ENCODE measurements at places on chromosomes 4 and X.

GRCh38 chr4:105148776-105149175 is 2.1 kb downstream of the TET2 start:
- no peak for DNase-seq

DNA sequence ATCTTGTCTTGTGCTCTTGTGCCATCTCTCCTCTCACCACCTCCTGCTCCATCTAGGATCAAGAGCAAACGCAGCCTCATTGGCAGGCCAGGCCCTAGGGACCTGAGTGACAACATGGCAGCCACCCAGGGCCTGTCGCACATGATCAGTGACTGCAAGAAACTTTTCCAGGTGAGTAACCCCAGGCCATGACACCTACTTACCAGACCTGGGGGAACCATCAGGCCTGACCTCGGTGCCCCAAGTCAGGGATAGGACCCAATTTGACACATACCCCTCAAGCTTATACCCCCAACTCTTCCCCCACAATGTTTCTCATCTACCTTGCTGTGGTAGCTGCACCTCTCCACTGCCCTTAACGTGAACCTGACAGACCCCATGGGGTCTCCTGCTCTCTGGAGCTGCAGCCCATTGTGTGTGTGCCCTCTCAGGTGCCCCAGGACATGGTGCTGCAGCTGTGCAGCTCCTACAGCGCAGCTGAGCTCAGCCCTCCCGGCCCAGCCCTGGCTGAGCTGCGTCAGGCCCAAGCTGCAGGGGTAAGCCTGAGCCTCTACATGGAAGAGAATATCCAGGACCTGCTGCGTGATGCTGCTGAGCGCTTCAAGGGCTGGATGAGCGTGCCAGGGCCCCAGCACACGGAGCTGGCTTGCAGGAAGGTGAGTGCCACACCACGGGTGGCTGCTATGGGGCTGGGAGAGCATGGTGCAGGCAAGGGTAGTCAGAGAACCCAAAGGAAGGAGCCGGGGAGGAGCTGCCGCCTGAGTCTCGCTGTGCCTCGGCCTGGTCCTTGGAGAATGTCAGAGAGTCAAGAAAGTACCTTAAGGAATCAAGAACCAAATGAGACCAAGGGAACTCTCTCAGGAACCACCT is 74.8 kb downstream of the STARD8 start:
- DNase-seq, result no peak

- no peak for DNase-seq
These were observed 54.0 kb upstream of the PGRMC2 start for GRCh38 chr4:128341634-128342033.

- no peak for DNase-seq
These were observed 249.7 kb upstream of the TET2 start for GRCh38 chr4:104896660-104897645.

DNA sequence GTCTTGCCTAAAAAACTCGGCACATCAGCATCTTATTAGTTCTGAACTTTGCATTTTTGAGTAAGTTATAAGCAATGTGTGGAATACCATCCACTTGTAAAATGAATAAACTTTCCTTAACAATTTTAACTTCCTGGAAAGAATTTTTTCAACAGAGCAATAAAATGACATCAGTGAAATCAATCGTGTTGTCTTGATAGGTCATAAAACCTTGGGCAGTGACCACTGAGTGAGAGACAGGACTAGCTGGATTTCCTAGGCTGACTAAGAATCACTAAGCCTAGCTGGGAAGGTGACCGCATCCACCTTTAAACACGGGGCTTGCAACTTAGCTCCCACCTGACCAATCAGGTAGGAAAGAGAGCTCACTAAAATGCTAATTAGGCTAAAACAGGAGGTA is 403.0 kb upstream of the CNKSR2 start:
- no peak for DNase-seq

DNA sequence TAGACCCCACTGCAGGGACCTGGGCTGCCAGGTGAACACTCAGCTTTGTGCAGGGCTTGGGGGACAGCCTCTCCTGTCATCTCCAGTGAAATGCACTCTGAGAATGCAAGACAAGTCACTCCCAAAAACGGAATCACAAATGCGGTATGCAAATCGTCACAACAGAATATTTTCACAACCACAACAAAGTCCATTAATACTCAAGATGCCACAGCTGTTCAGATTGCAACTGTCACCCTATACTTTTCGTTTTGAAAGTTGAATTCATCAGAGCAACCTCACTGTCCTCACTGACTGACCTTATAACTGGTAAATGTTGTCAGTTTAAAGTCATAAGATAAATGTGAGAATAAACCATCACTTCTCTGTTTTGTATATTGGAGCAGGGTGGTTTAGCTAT is 16.6 kb downstream of the JAKMIP1 start:
- no peak for DNase-seq

DNA sequence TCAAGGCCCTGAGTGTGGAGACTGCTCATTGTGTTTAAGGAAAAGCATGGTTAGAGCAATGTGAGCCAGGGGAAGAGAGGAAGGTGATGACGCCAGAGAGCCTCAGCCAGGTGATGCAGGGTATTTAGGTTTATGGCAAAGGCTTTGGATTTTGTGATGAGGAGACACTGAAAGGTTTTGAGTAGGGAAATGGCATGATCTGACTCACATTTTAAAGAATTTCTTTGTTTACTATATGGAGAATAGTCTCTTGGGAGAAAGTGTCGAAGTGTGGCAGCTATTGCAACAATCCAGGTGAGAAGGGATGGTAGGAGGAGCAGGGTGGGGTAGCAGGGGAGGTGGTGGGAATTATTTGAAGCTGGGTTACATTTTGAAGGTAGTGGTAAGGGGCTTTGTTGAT is 293.4 kb upstream of the IGFBP7 start:
- DNase-seq, result no peak

DNA sequence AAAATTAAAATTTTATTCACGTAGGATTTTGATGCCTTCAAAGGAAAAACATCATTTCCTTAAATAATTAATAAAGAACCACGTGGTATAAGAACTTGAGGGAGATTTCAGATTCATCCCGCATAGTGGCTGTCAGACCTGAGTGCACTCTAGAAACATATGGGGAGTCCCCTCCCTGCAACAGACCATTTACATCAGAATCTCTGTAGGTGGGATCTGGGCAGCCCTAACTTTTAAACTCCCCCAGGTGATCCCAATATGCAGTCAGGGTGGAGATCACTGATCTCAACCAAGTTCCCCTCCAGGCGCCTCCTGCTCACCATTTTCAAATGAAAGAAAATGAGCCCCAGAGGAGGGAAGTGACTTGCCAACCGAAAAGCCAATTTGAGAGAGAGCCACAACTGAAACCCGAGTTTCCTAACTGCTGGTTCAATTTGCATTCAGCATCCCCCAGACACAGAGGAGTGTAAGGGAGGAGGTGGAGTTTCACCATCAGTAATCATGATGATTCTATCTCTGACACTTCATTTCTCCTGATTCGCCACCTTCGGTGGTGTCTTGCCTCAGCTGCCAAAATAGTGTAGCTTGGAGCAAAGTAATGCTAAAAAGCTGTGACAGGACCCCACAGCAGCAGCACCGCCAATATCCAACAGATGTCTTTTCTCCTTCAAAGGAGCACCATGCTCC is 11.4 kb downstream of the RNF150 start:
- no peak for DNase-seq

GRCh38 chr4:81913427-81913879 is 441.7 kb upstream of the RASGEF1B start:
- no peak for DNase-seq

DNA sequence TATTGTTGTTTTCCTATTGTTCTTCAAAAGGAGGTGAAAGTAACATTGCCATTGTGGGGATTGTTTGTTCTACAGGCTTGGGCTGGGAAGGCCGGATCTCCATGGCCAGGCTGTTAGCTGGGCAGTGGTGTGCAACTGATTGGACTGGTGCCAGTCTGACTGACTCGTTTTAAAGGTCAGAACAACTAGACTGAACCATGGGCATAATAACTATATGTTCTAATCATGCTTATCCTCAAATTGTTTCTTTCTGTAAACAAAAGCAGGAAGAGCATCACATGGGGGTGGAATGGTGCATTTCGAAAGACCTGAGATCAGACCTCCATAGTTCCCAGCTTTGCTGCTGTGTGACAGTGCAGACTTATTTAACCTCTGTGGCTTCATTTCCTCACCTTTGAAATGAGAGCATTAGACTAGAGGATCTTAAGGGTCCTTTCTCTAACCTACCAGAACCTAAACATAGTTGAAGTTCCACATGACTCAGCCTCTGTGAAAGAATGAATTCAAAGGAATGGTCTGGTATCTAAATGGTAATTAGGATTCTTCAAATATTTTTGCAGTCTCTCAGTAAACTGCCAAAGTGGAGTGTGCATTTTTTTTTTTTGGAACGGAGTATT is 66.7 kb upstream of the PGRMC2 start:
- DNase-seq, result no peak

GRCh38 chr4:68718447-68719074 is 48.1 kb upstream of the UGT2B15 start:
- no peak for DNase-seq

- no peak for DNase-seq
These were observed 92.7 kb upstream of the NDST3 start for GRCh38 chr4:117941611-117942010.

DNA sequence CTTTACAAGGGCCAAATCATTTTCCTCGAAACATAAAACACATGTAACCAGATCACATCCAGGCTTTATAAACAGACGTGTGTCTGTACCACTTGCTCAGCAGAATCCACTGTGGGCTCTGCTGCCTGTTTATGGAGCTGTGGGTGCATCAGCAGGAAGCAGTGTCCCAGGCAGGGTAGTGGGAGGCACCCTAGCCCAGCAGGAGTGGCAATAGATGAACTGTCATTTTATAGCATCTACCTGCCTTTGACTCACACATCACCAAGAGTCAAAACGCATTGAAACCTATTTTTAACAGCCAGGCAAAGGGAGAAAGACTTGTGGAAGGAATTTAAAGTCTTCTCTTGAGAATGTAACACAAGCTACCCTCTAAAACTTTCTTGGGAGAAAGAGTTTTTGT is 169.1 kb upstream of the TENM3 start:
- DNase-seq, result no peak

GRCh38 chr4:67091673-67092072 is 453.6 kb downstream of the CENPC start:
- DNase-seq, result no peak

- DNase-seq, result no peak
These were observed 722.5 kb upstream of the PRKX start for GRCh38 chrX:4435905-4436304.

- DNase-seq, result no peak
These were observed at the start of gene CRLF2 for GRCh38 chrX:1212532-1212931. TSS of gene CRLF2 (minus strand) at chrX:1212649. CDS start at chrX:1212634, 15 bp downstream.

Measured in stimulated activated CD8-positive, alpha-beta memory T cell treated with anti-CD3 and anti-CD28 coated beads, Interleukin-7, amount 100 ng/mL, for 1 hour (primary cell).